Posterior vena cava (tissue), 2 donors: ENCODE measurements at places on chromosomes 3 and 15. TPM values are rescaled to one million over a fixed set of nuclear protein-coding genes. Genes with fewer than 3 reads are reported as not detected.

SLC28A2 gene
- not detected for total RNA-seq

CLDN16 gene
- total RNA-seq, result not detected

WDR93 gene
- not detected for total RNA-seq

PLIN1 gene
- total RNA-seq, result 4.6 TPM

SMCO1 gene
- not detected for total RNA-seq

BDH1 gene
- total RNA-seq, result 3.1 TPM

CELF6 gene
- total RNA-seq, result 1.6 TPM

FBLN2 gene
- total RNA-seq, result 283 TPM

SYNPR gene
- not detected for total RNA-seq

NEK11 gene
- 8.2 TPM for total RNA-seq

NLGN1 gene
- 11.5 TPM for total RNA-seq

DNA sequence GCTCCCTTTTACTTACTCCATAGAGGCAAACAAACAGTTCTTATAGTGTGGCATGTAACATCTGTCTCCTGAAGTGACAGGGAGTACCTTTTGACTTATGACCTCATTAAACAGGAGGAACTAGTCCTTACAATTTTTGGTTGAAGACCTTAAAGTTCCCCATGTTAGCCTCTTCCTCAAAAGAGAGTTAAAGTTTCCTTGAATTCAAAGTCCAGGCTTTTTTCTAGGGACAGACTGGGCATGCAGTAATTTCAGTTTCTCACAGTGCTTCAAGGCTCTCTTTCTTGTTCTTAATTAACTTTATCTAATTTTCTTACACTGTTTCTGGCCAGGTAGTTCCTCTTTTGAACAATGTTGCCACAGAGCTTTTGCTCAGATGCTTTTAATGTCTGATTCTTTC, 12.1 kb downstream of the GOLM2 start:
- no peak for DNase-seq

DNA sequence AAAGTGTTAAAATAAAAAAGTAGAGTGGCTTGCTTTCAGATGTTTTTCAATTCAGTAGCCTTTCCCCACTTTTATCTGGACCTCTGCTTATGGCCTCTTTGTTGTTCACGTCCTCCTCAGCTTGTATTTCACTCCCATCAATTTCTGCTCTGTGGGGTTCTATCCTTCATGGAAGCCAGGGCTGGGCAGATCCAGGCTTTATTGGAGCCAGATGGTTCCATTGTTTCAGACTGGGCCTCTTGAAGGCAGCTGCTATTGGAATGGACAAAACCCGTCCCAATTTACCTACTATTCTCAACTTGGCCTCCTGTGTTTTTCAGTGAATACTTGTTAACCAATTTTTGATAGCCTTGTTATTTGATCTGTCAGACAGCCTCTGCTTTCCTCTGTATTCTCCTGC, 10.9 kb upstream of the AADACL2 start:
- no peak for DNase-seq

GRCh38 chr3:81778678-81779182, 17.3 kb upstream of the GBE1 start:
- no peak for DNase-seq

- no peak for DNase-seq
Observed at GRCh38 chr3:78794431-78794830, 973.4 kb downstream of the ROBO1 start.

DNA sequence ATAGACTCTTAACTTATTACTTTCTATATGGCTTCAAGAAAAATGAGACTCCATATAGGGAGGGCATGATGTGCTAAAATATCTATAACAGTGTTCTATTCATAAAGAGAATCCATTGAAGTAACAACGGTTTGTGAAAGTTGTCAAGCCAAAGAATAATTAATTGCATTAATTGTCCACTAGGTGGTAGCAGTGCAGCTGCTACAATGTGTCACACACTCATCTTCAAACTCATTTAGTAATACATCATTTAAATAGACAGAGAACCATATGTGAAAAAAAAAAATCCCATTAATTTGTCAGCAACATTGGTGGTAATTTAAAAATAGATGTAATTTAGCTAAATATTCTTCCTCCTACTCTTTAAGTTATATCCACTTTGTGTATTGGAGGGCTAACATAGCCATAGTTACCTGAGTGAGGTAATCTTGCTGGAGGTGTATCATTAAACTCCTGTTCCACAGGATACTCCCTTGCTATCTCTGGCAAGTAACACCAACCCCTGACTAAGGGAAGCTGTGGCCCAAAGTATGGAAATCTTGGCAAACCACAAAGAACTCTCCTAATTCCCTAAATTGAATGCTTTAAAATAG, 3.7 kb upstream of the CPA3 start:
- DNase-seq, result no peak

DNA sequence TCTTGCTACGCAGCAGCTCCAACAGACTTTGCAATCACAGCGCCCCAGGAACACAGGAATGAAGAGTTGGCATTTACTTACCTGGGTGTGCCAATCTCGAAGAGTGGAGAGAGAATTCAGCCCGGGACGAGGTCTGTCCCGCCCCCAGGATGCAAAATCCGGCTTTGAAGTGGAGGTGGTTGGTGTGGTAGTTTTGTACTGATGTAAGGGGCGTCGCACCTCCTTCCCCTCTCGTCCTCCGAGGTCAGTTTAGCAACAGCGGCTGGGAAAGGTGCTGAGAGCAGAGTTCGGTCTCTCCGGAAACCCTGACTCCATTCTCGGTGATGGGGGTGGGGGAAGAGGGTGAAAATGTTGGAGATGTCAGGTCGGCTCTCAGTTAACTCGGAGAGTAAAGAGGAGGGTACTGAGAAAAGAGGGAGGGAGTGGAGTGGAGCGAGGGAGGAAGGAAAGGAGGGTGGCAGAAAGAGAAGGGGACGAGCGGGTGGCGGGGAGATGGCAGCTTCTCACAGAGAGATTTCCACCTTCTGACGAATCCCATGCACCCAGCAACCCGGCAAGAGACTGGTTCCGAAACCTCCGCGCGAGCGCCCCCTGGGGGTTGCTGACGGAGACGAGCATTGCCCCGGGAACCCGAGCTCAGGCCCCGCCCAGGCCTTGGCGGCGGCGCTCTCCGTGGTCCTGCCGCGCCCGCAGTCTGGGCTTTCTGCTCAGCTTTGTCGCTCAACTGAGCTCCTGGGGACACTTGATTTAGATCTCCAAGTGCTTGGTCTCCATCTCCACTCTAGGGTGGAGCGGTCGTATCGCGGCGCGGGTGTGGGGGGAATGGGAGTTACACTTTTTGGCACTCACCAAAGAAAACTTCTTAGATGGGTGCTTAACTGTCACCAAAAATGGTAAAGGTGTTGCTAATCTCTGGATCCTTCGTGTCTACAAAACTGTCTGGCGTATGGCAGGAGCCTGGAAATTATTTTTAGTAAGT, at the start of gene CPNE4:
TSS of gene CPNE4 (minus strand) at position 529 of the 979 bp plus-strand sequence.
- peak; percentile 93 for DNase-seq

- DNase-seq, result peak; percentile 84
Observed at GRCh38 chr3:50089609-50089945, 858 bp downstream of the RBM5 start.

DNA sequence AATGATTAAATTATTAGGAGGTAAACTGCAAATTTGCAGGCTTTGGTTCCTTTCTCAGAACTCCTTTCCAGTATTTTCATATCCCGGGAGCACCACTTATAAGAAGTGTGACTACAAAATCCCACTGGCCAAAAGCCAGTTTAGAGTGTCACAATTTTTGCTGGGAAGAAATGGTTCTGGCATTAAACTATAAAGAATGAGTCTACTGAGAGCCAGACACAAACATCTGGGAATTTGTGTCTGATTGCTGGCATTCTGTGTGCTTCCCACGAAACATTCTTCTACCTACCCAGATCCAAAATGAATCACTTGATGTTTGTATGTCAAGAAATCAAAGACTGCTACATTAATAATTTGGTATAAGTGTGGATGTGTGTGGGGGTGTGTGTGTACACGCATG, 82.8 kb downstream of the DUT start:
- DNase-seq, result no peak

GRCh38 chr3:79086514-79086913, 681.3 kb downstream of the ROBO1 start:
- no peak for DNase-seq

DNA sequence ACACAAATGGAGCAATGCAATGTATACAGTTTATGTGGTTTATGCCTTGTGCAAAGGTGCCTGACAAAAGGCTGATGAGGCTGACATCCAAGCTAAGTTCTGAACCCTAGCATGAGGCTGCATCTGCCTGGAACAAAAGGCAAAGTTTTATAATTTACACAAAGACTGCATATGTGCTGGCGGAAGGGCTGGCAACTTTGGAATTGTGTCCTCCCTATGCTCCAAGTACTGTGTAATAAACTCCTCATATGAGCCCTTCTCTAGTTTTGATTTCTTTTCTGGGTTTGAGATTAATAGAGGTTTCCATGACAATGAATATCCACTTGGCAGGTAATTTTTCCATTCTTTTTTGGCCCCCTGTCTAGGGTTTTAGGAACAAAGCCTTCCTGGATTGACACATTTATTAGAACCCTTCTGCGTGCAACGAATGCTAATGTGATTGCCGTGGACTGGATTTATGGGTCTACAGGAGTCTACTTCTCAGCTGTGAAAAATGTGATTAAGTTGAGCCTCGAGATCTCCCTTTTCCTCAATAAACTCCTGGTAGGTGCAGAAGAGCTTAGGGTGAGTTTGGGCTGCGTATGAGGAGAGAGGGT, 10.8 kb downstream of the PLA1A start:
- no peak for DNase-seq

DNA sequence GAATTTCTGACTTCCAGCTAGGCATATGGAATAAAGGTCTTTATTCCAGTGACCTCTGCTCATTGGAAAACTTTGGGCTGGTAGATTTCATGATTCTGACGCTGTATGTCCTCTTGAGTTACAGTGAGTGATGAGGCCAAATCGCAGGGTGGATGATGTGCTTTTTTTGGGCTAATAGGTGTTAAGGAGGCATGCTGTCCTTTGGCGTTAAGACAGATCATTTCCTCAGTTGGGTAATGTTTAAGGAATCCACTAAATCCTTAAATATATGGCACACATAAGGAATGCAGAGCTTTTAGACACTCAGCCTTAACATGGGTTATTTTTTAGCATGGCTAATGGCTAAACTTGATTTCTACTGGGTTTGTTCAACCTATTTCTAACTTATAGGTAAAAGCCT, 87.9 kb downstream of the LPP start:
- no peak for DNase-seq

DNA sequence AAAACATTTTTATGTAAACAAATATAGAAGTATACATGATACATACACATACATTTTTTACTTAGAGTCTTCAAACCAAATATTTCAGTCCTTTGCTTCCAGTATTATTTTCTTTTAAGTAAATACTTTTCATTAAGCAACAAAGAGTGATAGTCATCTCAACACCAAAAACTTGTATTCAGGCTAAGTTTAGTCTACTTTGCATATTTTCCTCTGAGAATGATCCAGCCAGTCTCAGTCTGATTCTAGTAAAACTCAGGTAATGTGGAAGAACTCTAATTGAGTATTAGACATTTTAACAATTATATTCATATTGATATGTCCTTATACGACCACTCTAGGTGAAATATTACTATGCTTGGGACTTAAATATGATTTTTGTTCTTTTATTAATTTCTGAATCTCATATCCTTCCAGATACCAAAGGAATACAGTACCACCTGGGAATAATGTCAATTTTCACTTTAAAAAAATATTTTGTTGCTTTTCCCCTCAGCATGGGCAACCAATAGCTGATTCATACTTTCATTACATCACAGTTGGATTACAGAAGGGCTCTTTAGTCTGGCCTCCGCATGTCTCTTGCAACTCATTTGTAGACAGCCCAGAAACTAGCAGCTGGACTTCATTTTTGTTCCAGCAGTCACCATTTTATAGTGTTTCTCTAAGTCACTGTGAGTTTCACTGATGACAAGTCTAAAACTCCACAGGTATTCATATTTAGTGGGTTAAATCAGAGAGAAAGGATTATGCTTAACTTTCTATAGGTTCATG, 390.4 kb downstream of the ZBTB20 start:
- no peak for DNase-seq

- peak; percentile 60 for DNase-seq
Observed at GRCh38 chr15:85788771-85789495, 5.8 kb downstream of the KLHL25 start.

DNA sequence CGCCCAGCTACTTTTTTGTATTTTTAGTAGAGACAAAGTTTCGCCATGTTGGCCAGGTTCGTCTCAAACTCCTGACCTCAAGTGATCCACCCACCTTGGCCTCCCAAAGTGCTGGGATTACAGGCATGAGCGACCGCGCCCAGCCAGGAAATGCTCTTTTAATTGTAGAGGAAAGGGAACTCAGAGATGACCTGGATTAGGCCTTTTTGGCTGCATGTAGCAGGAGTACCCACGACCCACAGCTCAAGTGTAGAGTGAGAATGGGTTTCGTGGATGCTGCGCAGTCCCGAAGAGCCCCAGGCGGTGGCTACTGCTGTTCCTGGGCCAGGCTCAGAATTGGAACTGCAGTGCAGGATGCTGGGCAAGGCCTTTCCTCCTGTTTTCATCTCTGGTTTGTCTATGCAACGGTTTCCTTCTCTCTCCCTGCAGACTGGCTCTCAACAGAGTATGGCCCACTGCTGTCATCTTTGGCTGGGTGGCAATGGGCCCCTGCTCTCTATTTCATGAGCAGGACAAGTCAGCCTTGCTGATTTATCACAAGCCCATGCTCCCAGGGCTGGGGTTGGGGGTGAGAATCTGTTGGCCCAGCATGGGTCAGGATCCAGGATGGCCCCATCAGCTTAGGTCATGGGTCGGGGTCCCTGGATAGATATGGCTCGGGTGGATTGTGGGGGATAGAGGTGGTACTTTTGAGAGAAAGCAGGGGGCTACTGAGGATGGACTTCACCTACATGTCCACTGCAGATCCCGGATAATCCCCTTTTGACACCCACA, 51.2 kb downstream of the GASK1A start:
- no peak for DNase-seq

DNA sequence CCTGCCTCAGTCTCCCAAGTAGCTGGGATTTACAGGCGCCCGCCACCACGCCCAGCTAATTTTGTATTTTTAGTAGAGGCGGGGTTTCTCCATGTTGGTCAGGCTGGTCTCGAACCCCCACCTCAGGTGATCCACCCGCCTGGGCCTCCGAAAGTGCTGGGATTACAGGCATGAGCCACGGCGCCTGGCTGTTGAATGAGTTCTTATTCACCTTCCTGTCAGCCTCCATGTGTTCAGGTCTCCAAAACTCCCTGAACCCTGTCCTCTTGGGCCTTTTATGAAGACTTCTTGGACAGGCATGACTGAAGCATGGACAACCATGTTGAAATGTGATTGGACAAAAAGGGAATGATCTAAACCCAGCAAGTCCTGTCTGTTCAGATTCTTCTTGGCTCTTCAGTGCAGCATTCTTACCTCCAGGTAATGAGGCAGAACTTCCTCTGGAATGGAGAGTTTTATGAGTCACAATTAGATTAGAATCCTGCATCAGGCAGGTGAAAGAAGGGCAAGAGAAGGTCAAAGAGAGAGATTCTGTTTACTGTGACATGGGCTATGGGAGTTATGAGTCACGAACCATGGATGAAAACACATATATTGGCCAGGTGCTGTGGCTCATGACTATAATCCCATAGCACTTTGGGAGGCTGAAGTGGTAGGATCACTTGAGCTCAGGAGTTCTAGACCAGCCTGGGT, 23.1 kb upstream of the EIF4A2 start:
- DNase-seq, result no peak

- DNase-seq, result no peak
Observed at GRCh38 chr15:70281261-70281810, 183.6 kb upstream of the TLE3 start.
